ENCODE measurements at places on chromosomes 1 and 21. TPM values are rescaled to one million over a fixed set of nuclear protein-coding genes. Genes with fewer than 3 reads are reported as not detected.

- no peak for DNase-seq
These were observed 122.5 kb downstream of the ATG4C start for GRCh38 chr1:62906428-62906886.

GRCh38 chr1:239976130-239976968 is 115.3 kb upstream of the FMN2 start:
- no peak for DNase-seq

The FCN3 gene
- total RNA-seq, result 10.8 TPM

The AGBL4 gene
- total RNA-seq, result 4.0 TPM

The IL19 gene
- not detected for total RNA-seq

- no peak for DNase-seq
These were observed 1.1 kb downstream of the WNT3A start for GRCh38 chr1:228007801-228008341.

The IFT25 gene
- total RNA-seq, result 16.8 TPM

DNA sequence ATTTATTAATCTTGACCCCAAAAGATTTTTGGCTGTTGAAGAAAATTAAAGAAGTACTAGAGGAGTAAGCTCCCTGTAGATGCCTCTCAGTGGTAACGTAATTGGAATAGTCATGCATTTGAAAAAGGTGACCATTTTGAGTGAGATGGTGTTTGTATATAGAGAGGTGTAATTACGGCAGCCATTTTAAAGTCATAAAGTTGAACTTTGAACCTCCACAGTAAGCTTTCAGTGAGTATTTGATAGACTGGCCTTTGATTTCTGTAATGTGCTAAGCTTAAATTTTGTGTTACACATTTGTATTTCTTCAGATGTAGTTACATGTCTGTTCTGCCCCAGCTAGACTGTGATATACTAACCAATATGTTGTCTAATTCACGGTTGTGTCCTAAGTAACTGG is 21.5 kb upstream of the TMCO2 start:
- DNase-seq, result no peak

The JUN gene
- 69.8 TPM for total RNA-seq

The BCAN gene
- not detected for total RNA-seq

The SLAMF7 gene
- 0.51 TPM for total RNA-seq

DNA sequence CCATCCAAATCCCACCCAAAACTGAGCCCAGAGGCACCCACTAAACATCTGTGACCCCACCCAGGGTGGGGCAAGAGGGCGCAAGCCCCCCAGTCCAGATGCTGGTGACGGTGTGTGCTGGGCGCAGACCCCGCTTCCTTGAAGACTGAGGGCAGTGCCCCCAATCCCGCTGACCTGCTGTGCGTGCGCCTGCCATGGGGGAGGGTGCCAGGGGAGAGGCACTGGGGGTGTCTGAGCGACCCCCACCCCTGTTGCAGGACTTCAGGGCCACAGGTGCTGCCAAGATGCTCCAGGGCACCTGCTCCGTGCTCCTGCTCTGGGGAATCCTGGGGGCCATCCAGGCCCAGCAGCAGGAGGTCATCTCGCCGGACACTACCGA is 13.3 kb downstream of the COL6A2 start:
- peak; percentile 60 for DNase-seq

- no peak for DNase-seq
These were observed 95.9 kb downstream of the PLD5 start for GRCh38 chr1:242428399-242429190.

DNA sequence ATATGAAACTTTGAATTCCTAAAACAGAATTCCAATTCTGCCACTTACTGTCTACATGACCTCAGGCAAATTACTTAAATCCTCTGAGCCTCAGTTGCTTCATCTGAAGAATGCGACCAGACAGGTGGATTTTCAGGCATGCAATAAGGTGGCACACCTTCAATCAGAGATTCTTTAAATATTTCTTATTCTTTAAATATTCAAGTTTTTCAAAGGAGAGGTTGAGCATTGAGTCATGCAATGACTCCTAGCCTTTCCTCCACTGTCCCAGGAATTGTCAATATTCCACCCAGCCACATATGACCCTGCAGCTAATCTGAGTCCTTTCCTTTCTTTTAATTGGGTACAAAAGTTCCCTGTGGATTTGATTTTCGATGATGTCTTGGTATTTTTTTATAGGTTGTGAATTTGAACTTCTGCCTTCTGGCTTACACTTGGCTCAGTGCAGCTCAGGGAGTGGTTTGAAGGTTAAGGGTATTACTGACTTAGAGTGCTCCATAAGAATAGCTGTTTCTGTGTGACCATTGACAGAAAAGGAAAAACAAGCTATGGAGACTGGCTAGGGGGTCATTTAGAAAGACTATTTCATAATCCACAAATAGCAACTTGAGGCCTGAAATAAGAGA is 52.2 kb upstream of the PRDX6 start:
- no peak for DNase-seq

- DNase-seq, result no peak
These were observed 333.9 kb downstream of the CAMTA1 start for GRCh38 chr1:7119156-7119555.

DNA sequence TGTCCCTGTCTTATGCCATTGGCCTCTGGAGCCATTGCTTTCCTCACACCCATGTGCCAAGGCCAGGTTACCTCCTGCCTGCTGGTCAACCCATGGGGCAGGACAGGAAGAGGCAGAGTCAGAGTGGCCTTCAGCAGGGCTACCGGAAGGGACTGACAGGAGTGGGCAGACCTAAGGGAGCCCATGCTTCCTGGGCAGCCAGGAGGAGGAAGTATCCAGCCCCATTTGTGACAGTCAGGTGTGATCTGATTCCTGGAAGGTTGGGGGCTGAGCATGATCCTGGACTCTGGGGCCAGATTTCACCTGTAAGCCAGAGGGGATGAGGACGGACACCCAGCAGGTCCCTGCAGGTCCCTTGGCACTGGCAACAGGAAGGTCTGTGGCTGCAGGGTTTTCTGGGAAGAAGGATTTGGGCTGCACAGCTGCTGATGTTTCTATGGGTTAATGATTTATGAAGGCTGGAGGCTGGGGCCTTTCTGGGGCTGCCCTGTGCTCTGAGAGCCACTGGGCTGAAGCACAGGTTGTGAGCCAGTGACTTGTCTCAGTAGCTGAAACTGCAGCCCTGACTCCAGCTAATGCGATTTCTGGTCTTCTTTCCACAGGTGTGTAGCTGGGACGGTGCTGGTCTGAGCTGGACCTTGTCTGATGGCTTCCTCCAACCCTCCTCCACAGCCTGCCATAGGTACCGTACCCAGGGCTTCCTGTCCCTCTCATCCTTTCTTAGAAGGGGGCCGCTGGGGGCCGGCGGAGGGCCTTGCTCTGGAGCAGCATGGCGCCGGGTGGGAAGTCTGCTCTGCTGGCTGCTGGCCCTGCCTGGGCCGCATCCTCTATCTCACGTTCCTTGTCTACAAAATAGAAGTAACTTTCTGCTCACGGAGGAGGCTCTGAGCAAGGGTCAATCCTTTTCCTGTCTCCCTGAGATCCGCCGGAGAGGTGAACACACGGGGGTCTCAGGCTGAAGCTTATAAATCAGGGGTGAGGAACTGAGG is 40.7 kb downstream of the ARHGEF10L start:
- DNase-seq, result no peak

DNA sequence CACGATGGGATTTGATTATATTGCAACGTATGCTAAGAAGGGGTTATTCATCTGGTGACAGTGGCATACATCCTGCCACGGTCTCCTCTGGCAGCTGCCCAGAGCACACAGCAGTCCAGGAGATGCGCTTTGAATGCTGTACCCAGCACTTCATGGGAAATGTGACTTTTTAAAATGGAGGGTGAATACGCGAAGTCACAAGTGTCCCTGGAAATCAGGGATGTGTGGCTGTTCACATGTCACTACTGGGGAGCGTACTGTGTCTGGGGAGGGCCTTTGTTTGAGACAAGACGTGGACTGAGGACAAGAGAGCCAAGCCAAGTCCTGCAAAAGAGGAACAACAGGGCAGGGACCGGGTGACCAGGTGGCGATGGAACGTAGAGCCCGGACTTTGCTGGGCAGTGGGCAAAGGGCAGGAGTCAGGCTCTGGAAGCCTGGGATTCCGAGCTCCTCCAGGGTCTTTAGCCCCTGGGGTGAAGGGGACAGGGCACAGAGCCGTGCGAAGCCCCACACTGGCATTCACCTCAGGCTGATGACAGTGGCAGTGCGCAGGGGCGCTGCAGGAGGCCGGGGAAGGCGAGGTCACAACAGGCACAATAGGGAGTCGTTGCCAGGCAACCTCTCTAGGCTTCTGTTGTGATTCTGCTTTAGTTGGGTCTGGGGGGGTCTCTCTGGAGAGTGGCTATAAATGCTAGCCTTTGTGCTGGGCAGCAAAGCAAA is 11.4 kb upstream of the ZBTB21 start:
- no peak for DNase-seq

- peak; percentile 83 for DNase-seq
These were observed 49.7 kb downstream of the NTPCR start for GRCh38 chr1:232999956-233000625.

DNA sequence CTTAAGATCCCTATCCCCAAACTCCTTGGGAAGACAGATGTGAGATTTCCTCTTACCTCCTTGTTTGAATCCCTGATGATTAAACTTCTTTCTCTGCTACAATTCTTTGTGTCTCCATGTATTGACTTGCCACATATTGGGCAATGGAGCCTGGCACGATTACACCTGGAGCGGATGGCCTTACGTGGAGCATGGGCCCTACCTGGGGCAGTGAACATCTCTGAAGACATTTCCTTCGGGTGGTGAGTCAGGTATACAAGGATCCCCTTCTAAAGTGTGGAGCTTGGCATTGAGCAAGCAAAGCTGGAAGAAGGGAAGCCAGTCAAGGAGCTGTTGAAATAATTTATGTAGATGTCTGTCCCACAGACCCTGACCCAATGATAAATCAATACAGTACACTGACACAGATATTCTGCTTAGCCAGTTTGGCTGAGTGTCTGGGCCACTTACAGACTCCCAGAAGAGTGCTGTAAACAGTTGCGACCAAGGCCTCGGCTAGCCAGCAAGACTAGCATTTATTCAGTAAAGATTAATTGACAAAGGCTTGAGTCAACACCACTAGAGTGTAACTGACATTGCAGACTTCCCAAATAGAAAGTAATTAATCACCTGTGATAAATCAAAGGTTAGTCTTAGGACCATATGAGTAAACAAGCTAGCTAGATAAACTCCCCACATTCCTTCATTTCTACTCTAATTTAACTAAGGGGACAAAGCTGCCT is 83.1 kb upstream of the KCNK1 start:
- DNase-seq, result no peak

- no peak for DNase-seq
These were observed 19.7 kb upstream of the RGS7 start for GRCh38 chr1:241376701-241377100.

The LCE2B gene
- not detected for total RNA-seq

DNA sequence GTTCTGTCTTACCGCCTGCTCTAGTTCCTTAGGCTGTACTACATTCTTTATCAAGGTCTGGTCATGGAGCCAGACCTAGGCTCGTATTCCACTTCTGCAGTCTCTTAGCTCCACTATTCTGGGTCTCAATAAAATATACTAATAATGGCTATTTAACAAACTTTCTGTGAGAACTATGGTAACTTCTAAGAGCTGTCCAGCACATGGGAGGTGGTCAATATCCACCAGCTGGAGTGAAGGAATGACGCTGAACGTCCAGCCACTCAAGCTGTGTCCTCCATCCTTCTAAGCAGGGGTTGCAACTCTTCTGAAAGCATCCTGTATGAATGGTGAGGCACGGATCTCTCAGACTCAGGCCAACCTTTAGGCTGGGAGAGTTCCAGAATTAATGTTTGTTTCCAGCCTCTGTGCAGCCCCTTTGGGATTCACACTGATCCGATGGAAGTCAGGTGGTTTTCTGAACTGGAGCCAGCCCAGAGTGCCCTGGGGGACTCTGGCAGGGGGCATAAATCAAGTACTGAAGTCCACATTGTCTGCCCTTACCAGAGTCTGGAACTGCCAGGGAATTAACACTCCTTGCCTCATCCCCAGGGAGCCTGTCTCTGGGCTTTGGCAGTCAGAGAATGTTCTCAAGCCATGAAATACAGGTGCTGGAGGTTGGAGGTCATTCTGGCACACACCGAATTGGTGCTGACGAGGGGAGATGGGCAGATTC is 57.4 kb downstream of the BRINP2 start:
- DNase-seq, result no peak

- no peak for DNase-seq
These were observed 16.5 kb downstream of the CACNA1E start for GRCh38 chr1:181499825-181500224.

DNA sequence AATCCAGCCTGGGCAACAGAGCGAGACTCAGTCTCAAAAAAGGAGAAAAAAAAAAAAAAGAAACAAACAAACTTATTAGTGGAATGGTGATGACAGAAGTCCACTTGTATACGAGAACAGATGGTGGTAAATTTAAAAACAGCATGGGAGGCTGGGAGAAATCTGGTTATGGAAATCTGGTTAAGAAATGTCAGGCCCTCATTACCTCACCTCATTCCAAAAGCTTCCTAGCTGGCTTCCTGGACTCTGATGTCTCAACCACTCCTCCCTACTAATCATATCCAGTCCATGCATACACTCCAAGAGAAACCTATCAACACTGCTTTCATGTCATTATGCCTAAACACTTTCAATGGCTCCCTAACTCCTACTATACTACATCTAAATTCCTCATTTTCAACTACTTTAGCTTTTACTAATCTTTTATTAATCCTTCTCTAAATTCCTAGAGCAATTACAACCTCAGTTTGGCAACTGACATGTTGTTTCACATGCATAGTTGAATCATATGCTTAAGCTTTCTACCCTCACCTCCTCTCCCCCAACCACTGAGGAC is 52.9 kb downstream of the FOXJ3 start:
- no peak for DNase-seq

The GIPC2 gene
- total RNA-seq, result 1.6 TPM

- DNase-seq, result peak; percentile 77
These were observed 31.1 kb downstream of the CNST start for GRCh38 chr1:246597340-246597739.

DNA sequence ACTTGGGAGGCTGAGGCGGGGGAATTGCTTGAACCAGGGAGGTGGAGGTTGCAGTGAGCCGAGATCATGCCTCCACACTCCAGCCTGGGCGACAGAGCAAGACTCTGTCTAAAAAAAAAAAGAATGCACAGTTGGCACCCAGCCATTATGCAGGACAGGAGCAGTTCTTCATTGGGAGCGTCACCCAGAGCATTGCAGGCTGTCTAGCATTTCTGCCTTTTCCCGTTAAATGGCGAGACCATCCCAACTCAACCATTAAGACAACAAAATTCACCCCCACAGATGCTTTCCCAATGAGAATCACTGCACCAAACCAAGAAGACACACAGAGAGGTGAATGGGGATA is 105.8 kb downstream of the EDEM3 start:
- DNase-seq, result no peak

GRCh38 chr1:210747890-210748289 is 386.1 kb downstream of the KCNH1 start:
- no peak for DNase-seq

GRCh38 chr1:59669752-59670312 is 144.9 kb upstream of the HOOK1 start:
- DNase-seq, result peak; percentile 82

DNA sequence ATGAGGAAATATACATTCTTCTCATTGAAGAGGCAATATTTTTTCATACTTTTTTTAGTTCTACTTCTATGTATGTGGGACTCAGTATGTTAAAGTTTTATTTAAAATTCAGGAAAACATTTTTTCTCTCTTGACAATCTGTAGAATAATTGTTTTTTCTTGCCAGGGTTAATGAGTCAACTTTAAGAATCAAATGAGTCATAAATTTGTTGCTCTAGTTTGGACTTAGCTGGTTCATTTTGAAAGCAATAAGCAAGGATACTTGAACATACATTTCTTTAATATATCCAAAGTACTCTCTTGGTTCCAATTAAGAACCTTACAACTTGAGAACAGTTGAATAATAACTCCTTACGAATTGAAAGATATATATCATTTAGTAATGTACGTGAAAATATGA is 1145.3 kb upstream of the B3GALT2 start:
- DNase-seq, result no peak

- no peak for DNase-seq
These were observed 29.5 kb upstream of the RUNX3 start for GRCh38 chr1:24959623-24959975.

All from right cardiac atrium (tissue), 5 donors.